ENCODE measurements at places on chromosomes 1 and 21.
A peak's percentile ranks its signal among the peaks of the same experiment; 100 is the strongest.

DNA sequence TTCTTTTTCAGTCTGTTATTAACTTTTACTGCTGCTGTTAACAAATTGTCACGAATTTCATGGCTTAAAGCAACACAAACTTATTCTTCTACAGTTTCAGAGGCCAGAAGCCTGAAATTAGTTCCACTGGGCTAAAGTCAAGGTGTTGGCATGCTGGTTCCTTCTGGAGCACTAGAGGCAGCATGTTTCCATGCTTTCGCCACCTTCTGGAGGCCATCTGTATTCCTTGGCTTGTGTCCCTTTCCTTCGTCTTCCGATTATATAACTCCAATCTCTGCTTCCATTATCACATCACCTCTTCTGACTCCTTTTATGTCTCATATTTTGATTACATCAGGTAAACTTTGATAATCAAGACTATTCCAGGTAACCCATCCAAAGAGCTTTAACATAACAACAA lies 1742.1 kb downstream of the BRINP3 start:
- peak; percentile 4 for DNase-seq

GRCh38 chr1:77202751-77203150 lies 16.5 kb downstream of the PIGK start:
- no peak for DNase-seq

GRCh38 chr1:192887426-192887825 lies 78.6 kb downstream of the RGS2 start:
- no peak for DNase-seq

- peak; percentile 37 for DNase-seq
These were observed 10.8 kb upstream of the SHISA4 start for GRCh38 chr1:201877877-201878401.

DNA sequence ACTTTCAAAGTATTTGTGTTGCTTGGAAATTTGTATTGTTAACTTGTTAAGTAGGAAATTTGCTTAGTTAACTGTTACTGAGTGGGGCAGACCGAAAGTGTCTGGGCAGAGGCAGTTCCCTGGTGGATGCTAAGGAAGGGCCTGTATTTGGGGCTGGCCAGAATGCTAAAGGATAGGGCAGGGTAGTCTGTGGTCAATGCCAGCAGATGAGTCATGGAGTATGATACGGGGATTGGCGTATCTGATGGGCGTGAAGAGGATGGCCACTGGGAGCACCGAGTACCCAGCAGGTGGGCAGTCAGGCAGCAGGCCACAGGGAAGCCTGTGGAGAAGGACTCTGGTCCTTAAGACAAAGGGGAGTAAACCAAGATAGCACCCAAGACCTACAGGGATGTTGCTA lies 46.6 kb upstream of the SCAF4 start:
- DNase-seq, result no peak

DNA sequence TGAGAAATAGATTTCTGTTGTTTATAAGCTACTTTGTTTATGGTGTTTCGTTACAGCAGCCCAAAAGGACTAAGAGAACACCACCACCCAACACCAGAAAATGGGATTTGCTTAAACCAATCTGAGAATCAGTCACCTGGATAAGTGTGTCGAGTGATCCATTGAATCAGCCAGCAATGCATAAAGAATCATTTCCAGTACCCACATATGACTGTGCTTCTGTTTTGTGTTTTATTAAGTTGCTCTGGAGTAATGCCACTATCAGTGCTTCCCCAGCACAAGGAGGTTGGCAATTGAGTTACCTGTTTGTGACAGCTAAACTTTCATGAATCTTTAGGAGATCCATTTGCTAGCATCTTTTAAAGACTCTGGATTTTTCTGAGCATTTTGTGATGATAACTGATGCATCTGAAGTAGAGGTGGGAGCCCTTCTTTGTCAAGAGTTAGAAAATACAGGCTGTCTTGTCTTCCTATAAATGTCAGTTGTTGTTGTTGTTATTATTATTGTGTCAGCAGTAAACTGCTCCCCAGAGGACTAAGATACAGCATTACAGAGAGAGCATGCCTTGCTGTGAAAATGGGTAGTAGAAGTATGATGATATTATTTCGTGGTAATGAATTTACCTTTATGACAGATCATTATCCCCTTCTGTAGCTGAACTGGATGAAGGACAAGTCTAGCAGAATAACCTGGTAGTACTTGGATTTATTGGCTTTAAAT lies 225.2 kb downstream of the NFIA start:
- no peak for DNase-seq

GRCh38 chr1:223479718-223480425 lies 86.7 kb downstream of the CCDC185 start:
- no peak for DNase-seq

- no peak for DNase-seq
These were observed 109.5 kb upstream of the JUN start for GRCh38 chr1:58893257-58893869.

DNA sequence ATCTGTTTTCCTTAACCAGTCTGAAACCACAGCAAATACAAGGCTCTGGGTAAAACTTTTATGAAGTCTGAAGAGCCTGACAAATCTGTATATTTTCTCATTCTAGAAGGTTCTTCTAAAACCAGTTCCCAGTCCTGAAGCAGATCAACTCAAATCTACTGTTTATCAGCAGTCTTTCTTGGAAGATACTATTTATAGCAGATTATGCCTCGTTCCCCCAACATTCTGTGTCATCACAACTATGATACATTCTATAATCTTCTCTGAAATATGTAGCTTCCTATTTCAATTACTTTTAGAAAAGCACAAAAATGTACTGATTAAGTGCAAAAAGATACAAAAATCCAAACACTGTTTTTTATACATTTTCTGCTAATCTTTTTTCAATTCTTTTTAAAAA lies 67.5 kb downstream of the NIBAN1 start:
- DNase-seq, result no peak

DNA sequence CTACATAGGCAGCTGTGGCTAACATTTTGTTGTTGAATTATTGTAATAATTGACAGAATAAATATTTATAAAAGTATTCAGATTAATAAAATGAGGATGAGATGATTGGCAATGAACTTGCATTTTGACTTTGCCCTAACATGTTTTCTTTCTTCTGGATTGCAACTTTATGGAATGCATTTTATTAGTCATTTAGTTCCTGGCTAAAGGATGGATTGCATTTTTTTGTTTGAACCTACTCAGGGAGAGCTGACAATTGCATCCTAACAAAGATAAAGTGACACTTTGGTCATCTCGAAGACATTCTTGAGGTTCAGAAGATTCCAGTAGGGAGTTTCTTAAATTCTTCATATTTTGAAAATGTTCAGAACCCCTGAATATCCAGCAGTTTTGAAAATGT lies 37.5 kb downstream of the PGM1 start:
- no peak for DNase-seq

GRCh38 chr1:30399026-30399425 lies 324.4 kb downstream of the MATN1 start:
- DNase-seq, result no peak

DNA sequence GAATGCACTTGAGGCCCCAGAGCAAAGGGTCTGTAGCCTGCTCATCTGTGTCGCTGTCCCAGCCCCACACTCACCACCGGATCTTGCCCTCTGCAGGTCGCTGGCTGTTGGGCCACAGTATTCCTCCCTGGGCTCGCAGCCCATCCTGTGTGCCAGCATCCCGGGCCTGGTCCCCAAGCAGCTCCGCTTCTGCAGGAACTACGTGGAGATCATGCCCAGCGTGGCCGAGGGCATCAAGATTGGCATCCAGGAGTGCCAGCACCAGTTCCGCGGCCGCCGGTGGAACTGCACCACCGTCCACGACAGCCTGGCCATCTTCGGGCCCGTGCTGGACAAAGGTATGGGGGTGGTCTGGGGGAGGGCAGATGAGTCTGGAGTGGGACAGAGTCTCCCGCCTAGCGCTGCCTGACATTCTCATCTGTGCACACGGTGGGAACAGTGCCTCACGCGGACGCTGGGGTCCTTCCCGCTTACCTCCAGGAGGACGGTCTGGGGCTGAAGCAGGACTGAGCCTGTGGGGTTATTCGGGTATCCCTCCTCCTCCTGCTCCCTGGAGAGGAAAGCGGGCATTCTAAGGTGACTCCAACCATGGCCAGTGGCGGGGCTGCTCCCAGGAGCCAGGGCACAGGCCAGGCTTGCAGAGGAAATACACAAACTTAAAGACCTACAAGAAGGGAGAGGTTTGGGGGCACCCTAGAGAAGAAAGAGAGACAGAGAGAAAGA lies 15.9 kb downstream of the WNT3A start:
- DNase-seq, result no peak

DNA sequence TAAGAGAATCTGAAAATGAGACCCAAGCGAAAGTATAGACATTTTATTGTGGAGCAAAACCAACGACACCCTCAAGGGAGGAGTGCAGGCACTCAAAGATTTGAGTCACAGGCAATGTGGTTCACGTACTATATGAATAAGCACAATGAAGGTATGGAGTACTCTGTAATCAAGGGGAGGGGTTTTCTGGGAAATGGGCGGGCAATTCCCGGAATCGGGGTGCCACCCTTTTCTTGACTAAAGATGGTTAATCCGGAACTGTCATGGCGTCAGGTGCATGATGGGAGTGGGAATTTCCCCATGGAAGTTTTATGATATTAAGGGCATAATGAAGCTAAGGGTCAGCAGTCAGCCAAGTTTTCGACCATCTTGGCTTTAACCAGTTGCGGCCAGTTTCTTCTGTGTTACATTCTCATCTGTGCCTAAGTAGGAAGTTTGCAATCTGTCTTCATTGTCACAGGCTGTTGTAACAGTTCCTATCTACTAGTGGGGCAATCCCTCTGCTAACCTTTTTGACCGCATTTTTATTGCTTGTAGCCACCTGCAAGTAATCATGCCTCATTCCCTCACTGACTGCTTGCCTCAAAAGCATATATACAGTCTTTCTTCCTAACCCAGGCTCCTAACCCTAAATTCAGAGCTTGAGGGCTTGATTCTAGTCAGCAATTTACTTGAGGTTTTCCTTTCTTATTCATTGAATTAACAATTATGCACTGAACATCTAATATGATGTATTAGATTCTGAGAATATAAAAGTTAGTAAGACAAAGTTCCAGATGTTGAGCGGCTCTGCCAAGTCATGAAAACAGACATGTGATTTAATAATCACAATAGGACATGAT lies 775 bp upstream of the AIM2 start:
- DNase-seq, result peak; percentile 30

DNA sequence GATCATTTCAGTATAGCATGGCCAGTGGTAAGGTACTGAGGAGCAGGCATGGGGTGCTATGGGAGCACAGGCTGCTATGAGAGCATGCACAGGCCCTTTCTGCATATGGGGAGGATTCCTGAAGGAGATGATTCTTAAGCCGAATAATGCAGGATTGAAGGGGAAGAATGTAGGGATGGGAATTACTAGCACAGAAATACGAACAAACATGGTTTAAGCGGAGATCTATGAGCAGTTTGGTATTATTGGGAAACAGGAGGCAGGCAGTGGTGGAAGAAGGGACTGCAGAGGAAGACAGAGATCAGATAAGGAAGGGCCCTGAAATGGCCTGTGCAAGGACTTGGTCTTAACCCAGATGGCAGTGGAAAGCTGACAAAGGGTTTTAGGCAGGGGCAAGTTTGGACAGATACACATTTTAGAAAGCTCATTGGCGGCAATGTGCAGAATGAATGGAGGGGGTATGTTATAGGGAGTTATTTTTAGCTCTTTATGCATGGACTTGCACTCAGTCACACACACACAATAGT lies 1.7 kb downstream of the OSCP1 start:
- no peak for DNase-seq

DNA sequence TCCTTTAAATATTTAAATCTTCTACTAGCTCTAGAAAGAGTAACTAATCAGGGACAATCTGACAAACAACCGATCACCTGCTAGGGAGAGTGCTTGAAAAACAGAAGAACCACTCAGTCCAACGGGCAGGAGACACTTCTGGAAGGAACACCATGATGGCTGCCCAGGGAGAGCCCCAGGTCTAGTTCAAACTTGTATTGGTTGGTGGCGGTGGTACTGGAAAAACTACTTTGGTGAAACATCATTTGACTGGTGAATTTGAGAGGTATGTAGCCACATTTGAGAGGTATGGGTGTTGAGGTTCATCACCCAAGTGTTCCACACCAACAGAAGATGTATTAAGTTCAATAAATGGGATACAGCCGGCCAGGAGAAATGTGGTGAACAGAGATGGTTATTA lies 4.8 kb upstream of the WDR47 start:
- DNase-seq, result no peak

- no peak for DNase-seq
These were observed 27.7 kb upstream of the SDE2 start for GRCh38 chr1:226026833-226027232.

DNA sequence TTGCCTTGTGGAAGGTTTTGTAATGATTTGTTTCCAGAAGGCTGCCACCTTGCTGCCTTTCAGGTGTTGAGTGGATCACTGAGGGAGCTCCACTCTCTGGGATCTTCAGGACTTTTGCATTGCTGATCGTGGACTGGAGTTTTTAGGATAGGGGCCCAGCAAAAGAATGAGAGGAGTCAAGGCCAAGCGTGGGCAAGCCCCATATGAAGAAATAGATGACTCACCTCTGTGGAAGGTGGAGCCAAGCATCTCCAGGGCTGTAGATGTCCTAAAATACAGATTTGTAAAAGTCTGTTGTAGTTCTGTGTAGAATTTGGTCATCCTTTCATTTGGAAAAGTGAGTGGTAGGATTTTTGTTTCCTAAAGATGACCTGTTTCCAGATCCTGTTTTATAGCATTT lies 67.0 kb downstream of the ST3GAL3 start:
- peak; percentile 72 for DNase-seq

DNA sequence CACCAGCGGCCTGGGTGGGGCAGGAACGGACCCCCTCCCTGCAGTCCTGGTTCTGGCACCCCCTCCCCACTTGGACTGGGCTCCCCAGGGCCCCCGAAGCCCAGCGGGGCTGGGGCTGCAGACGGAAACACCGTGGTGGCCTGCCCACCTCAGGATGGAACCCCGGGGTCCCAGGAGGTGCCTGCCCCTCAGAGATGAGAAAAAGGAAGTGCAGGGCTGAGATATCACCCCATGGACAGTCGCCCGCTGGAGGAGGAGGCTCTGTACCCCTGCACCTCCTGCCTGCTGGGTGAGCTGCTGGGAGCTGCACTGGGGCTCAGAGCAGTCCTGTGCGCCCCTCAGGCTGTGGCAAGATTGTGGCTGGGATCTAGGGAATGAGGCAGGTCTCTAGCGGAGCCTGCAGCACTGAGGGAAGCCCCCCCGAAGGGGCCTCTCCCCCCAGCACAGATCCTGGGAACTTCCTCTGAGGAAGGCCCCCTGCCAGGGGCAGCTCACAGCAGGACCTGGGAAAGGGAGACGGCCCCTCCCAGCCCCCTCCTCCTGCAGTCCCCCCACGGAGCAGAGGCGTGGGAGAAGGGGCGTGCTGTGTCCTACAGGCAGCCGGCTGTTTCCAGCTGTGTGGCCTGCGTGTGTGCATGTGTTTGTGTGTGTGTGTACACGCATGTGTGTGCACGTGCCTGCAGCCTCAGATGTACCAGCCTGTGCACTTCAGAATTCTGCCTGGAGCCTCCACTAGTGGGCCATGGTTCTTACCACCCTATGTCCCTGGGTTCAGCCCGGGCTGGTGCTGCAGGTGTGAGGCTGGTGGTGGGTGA lies 6.9 kb downstream of the AGRN start:
- DNase-seq, result no peak

Data from trophoblast cell (in vitro differentiated cells and primary cell).